ENCODE measurements at places on chromosomes 4 and X. TPM values are rescaled to one million over a fixed set of nuclear protein-coding genes. Genes with fewer than 3 reads are reported as not detected.
A peak's percentile ranks its signal among the peaks of the same experiment; 100 is the strongest.

- peaks cover 15% of the 10 kb centered on the region for H3K27me3 ChIP-seq
- H3K4me3 ChIP-seq, result peak within 1 kb of the TSS; percentile 74
- H3K4me1 ChIP-seq, result no peaks in the 10 kb centered on the region
- DNase-seq, result peak; percentile 89
- peak within 1 kb of the TSS; percentile 75 for H3K27ac ChIP-seq
- H3K36me3 ChIP-seq, result peaks cover 5% of the 10 kb centered on the region
Measured at GRCh38 chrX:154428176-154429171, at the start of gene ATP6AP1. Gene ATP6AP1 (plus strand): TSS chrX:154428677. CDS start chrX:154428693, 16 bp downstream.

The LRAT gene
- 5.8 TPM for total RNA-seq

DNA sequence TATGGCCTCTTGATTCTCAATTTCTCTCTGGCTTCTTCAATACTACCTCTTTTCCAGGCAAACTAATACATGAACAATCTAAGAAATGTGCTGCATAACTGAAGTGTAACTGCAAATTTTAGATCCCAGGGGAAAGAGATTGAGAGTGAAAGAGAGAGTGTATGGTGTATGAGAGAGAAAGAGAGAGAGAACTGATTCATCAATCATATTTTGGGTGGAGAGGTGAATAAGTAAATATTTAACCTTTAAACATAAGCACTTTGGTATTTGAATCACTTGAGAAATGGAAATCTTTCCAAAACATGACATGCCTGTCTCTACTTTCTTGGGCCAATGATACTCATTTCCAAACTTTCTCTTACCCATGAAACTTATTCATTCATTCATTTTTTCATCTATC, 147.2 kb upstream of the DIPK2B start:
- no peak overlapping the region for H3K27ac ChIP-seq
- no peak for DNase-seq
- no peak overlapping the region for H3K4me3 ChIP-seq

GRCh38 chr4:1446502-1447386, 40.5 kb upstream of the NKX1-1 start:
- no peak overlapping the region for H3K27ac ChIP-seq
- H3K36me3 ChIP-seq, result no peaks in the 10 kb centered on the region
- H3K4me3 ChIP-seq, result no peak overlapping the region
- no peak for DNase-seq
- no peaks in the 10 kb centered on the region for H3K4me1 ChIP-seq
- peaks cover 35% of the 10 kb centered on the region for H3K27me3 ChIP-seq

GRCh38 chrX:129777218-129778030, 2.3 kb upstream of the SASH3 start:
- no peaks in the 10 kb centered on the region for H3K36me3 ChIP-seq
- no peaks in the 10 kb centered on the region for H3K4me1 ChIP-seq
- H3K27ac ChIP-seq, result no peak overlapping the region
- H3K27me3 ChIP-seq, result peaks cover 26% of the 10 kb centered on the region
- no peak overlapping the region for H3K4me3 ChIP-seq
- DNase-seq, result no peak

DNA sequence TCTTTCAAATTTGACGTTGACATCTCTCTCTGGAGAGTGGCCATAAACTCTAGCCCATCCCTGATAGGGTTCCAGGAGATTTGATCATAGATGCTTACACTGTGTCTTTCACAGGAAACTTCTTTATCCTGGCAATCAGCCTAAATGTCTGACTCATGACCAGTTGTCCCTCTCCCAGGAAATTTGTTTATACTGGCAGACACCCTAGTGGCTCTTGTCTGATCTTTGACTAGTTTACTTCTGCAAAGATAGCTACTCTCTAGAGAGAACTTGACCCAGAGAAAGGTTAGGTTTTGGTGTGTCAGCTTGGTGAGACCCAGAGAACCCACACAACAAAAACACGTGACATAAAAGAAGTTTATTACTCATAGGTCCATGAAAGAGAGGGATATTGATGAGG, 509.8 kb downstream of the CENPC start:
- H3K4me3 ChIP-seq, result no peak overlapping the region
- peaks cover 26% of the 10 kb centered on the region for H3K4me1 ChIP-seq
- peak; percentile 97 for DNase-seq
- no peaks in the 10 kb centered on the region for H3K36me3 ChIP-seq

DNA sequence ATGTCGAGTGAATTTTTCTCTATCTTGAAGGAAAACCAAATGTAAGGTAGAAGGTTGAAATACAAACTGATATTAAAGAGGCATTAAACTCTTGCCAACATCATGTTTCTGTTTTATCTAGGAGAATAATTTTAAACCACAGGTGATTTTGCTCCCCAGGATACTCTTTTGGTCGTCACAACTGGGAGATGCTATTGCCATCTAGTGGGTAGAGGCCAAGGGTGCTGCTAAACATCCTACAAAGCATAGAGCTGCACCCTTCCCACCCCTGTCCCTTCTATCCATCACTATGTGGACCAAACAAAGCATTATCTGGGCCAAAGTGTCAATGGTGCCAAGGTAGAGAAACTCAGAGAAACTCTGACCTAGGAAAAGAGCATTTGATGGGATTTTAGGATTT, 154.6 kb upstream of the MAGEB2 start:
- no peaks in the 10 kb centered on the region for H3K4me1 ChIP-seq
- no peaks in the 10 kb centered on the region for H3K36me3 ChIP-seq

The TREX2 gene
- 0.49 TPM for total RNA-seq

GRCh38 chrX:134025986-134026545, 40.7 kb upstream of the GPC3 start:
- H3K27me3 ChIP-seq, result peaks cover 44% of the 10 kb centered on the region
- H3K4me3 ChIP-seq, result no peak overlapping the region
- no peaks in the 10 kb centered on the region for H3K4me1 ChIP-seq
- no peak for DNase-seq

- H3K4me1 ChIP-seq, result no peaks in the 10 kb centered on the region
- DNase-seq, result no peak
- H3K27ac ChIP-seq, result no peak overlapping the region
- no peak overlapping the region for H3K4me3 ChIP-seq
- peaks cover 6% of the 10 kb centered on the region for H3K36me3 ChIP-seq
- peaks cover 51% of the 10 kb centered on the region for H3K27me3 ChIP-seq
Measured at GRCh38 chrX:24761306-24761705, 67.6 kb downstream of the POLA1 start.

The CLNK gene
- not detected for total RNA-seq

- H3K27me3 ChIP-seq, result no peaks in the 10 kb centered on the region
- H3K4me1 ChIP-seq, result no peaks in the 10 kb centered on the region
- peak overlapping the region; percentile 74 for H3K4me3 ChIP-seq
- H3K36me3 ChIP-seq, result no peaks in the 10 kb centered on the region
Measured at GRCh38 chrX:118496763-118497079, 1.1 kb downstream of the DOCK11 start.

The KLKB1 gene
- 0.96 TPM for total RNA-seq

The BBS7 gene
- 25.5 TPM for total RNA-seq

The ETDB gene
- total RNA-seq, result not detected

GRCh38 chr4:69668680-69669079, 15.6 kb upstream of the UGT2A1 start:
- H3K4me3 ChIP-seq, result no peak overlapping the region
- no peak overlapping the region for H3K27ac ChIP-seq
- no peaks in the 10 kb centered on the region for H3K36me3 ChIP-seq
- H3K4me1 ChIP-seq, result no peaks in the 10 kb centered on the region
- H3K27me3 ChIP-seq, result peaks cover 23% of the 10 kb centered on the region

GRCh38 chr4:88360256-88360655, 18.4 kb upstream of the HERC6 start:
- H3K27ac ChIP-seq, result no peak overlapping the region
- H3K36me3 ChIP-seq, result no peaks in the 10 kb centered on the region
- H3K27me3 ChIP-seq, result no peaks in the 10 kb centered on the region
- DNase-seq, result no peak

DNA sequence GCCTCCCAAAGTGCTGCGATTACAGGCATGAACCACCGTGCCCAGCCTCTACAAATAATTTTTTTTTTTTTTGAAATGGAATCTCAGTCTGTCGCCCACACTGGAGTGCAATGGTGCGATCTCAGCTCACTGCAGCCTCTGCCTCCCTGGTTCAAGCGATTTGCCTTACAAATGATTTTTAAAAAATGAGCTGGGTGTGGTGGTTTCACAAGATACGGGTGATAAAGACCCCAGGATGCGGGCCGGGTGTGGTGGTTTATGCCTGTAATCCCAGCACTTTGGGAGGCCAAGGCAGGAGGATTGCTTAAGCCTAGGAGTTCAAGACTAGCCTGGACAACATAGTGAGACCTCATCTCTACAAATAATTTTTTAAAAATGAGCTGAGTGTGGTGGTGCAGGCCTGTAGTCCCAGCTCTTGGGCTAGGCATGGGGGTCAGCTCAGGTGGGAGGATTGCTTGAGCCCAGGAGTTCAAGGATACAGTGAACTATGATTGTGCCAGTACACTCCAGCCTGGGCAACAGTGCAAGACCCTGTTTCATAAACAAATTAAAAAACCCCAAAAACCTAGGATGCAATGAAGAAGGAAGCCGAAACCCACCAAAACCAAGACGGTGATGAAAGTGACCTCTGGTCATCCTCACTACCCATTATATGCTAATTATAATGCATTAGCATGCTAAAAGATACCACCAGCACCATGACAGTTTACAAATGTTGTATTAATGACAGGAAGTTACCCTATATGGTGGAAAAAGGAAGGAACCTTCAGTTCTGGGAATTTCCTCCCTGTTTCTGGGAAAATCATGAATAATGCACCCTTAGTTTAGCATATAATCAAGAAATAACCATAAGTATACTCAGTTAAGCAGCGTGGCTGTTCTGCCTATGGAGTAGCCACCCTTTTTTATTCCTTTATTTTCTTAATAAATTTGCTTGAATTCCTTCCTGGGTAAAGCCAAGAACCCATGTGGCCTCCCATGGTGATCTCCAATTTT, 27.7 kb downstream of the PDGFRA start:
- H3K4me3 ChIP-seq, result no peak overlapping the region
- H3K36me3 ChIP-seq, result no peaks in the 10 kb centered on the region
- H3K4me1 ChIP-seq, result no peaks in the 10 kb centered on the region

The SYTL4 gene
- 1.9 TPM for total RNA-seq

GRCh38 chr4:185576962-185577950, 41.9 kb upstream of the PDLIM3 start:
- peaks cover 5% of the 10 kb centered on the region for H3K36me3 ChIP-seq
- no peak for DNase-seq
- no peak overlapping the region for H3K4me3 ChIP-seq

The GAGE1 gene
- not detected for total RNA-seq

DNA sequence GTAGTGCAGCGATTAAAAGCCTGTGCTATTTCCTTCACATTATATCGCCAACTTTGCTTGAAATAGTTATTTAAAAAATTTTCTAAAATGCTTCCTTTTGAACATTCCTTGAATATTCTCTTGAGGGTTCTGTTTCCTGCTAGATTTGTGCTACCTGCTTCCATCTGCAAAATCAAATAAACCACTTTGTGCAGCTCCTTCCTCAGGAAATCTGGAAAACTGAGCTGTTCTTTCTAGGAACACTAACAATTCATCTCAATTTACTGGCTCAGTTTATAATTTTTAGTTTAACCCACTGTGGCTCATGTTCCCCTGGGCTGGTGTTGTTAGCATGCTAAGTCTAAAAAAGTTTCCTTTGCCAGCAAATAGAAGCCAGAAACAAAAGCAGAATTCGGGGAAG, 88.1 kb upstream of the LCORL start:
- no peaks in the 10 kb centered on the region for H3K36me3 ChIP-seq
- H3K27ac ChIP-seq, result no peak overlapping the region
- no peak for DNase-seq
- H3K4me1 ChIP-seq, result peaks cover 20% of the 10 kb centered on the region
- no peak overlapping the region for H3K4me3 ChIP-seq
- H3K27me3 ChIP-seq, result no peaks in the 10 kb centered on the region

DNA sequence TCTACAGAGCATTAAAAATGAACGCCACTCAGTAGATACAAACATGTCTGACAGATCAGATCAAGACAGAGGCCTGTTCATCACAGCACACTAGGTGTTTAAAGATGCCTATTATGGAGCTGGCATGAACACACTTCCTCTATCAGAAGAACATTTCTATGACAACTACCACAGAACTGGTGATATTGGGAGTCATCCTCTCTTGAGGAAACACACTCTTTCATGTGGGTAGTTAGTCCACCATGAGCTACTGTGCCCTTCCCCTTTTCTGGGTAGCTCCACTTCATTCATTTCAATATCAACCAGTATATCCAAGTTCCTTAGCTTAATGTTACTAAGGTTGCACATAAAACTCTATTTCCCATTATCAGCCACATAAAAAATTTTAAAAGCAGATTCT, 46.7 kb downstream of the MAOB start:
- no peaks in the 10 kb centered on the region for H3K4me1 ChIP-seq
- no peak for DNase-seq
- H3K4me3 ChIP-seq, result no peak overlapping the region
- no peaks in the 10 kb centered on the region for H3K36me3 ChIP-seq
- peaks cover 61% of the 10 kb centered on the region for H3K27me3 ChIP-seq
- no peak overlapping the region for H3K27ac ChIP-seq

GRCh38 chr4:153676486-153676885, 7.6 kb upstream of the TLR2 start:
- no peaks in the 10 kb centered on the region for H3K4me1 ChIP-seq
- no peaks in the 10 kb centered on the region for H3K36me3 ChIP-seq
- peak overlapping the region; percentile 23 for H3K27ac ChIP-seq

The CCDC110 gene
- total RNA-seq, result 0.47 TPM

The SERPINA7 gene
- not detected for total RNA-seq

The COX7B gene
- total RNA-seq, result 344 TPM

GRCh38 chr4:107854356-107855022, 29.8 kb downstream of the SGMS2 start:
- peaks cover 58% of the 10 kb centered on the region for H3K4me1 ChIP-seq
- no peak overlapping the region for H3K4me3 ChIP-seq
- H3K36me3 ChIP-seq, result peaks cover 27% of the 10 kb centered on the region
- H3K27ac ChIP-seq, result peak overlapping the region; percentile 88
- no peak for DNase-seq

DNA sequence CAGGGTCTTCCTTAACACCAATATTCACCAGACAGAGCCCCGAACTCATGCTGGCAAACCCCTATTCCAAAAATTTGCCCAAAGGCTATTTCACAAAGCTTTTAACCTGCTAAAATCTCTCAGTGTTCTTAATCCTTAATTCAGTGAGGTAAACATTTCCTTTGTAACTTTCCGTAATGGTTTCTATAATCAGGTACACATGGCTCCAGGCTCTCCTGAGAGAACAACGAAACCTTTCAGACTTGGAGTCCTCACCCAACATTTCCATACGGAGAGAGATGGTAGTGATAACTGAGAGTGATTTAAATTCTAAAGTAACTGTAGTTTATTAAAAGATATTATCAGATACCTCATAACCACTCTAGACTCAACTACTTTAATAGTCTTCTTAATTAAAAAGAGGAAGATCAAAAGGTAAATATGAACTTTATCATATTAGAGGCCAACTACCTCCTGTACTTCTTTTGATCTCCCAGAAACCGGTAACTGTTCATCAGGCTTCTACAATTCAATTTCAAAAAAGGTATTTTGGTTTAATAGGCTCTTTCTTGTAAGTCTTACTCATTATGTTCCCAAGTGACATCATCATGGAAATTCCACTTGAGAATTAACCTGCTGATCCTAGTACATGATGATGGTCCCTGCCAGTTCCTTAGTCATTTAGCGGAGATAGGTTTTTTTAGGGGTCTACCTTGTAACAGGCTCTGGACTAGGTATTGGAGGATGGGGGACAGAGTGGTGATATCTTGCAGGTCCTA, 91.4 kb upstream of the UCP1 start:
- DNase-seq, result no peak
- H3K36me3 ChIP-seq, result peaks cover 49% of the 10 kb centered on the region
- no peaks in the 10 kb centered on the region for H3K27me3 ChIP-seq
- H3K4me3 ChIP-seq, result no peak overlapping the region
- H3K27ac ChIP-seq, result no peak overlapping the region

GRCh38 chr4:185540487-185541120, 5.3 kb upstream of the PDLIM3 start:
- no peak overlapping the region for H3K4me3 ChIP-seq
- H3K27ac ChIP-seq, result no peak overlapping the region
- peaks cover 7% of the 10 kb centered on the region for H3K4me1 ChIP-seq
- H3K36me3 ChIP-seq, result no peaks in the 10 kb centered on the region

All from MCF 10A (cell line).